ENCODE measurements at places on chromosomes 7 and 10. TPM values are rescaled to one million over a fixed set of nuclear protein-coding genes. Genes with fewer than 3 reads are reported as not detected.

GRCh38 chr10:119498889-119499676 lies 43.4 kb downstream of the RGS10 start:
- ATAC-seq: peak; percentile 33

DNA sequence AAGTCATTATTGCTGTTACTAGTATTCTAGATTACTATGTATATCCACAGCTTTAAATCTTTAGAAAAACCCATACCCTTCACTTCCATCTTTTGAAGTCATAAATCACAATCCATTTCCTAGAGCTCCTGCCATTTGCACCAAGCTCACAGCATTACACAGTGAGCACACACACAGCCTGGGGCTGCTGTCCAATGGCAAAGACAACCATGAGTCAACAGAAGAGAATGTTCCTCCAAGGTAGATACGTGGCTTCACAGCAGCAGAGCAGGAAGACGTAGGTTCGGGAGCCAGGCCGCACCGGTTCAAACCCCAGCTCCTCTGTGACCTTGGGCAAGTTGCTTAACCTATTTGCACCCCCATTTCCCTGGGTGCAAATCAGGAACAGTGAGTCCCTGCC lies 234.6 kb downstream of the DIP2C start:
- ATAC-seq: no peak

DNA sequence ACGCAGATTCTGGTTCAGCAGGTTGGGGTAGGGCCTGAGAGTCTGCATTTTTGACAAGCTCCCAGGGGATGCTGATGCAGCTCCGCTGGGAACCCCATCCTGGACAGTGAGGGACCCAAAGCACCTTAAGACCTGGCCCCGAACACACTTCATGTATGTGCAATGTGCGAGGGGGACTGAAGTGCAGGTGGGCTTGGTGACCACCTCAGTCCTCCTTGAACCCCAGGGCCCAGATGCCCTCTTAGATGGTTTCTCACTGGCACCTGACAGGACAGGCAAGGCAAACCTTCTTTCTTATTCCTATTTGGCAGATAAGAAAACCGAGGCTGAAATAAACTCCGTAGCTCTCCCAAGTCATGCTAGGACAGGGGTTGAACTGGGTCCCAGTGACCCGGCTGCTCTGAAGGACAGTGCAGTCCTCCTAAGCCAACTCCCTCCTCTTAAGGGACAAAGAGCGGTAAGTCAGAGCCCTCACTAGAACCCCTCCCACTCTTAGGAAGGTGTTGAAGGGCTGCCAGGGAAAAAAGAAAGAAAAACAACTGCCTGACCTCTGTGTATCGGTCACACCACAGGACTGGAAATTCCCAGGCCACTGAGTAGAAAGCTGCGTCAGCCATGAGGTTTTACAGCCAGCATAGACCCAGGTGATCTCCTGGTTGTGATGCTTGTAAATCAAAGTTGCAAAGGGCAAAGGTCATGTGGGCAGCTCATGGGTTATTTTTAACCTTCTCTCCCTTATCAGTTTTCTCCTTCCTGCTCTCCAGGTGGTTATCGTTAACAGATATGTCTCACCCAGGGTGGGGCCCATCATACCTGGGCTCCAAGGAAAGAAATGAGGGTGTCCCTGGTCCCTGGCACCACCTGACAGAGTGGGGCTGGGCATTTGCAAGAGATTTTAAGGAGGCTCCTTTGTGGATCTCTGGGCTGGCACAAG lies 90.9 kb upstream of the SMNDC1 start:
- peak; percentile 97 for ATAC-seq

GRCh38 chr7:5429857-5430611 lies 6.4 kb upstream of the TNRC18 start:
- ATAC-seq: no peak

DNA sequence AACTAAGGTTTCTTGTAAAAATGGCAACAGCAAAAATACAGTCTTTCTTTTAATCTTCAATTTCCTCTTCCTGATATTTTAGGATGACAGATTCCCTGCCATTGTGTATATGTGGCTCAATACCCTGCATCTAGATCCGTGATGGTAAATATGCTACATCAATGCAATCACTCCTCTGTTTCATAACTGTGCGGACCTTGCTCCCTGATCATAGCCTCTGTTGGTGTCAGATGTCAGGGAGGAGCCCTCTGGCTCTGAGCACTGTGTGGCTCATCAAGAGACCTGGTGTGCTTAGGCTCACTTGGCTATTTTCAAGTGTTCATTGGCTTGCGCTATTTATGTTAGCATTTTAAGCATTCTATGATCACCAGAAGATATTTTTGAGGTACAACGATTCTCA lies 33.0 kb upstream of the AGR3 start:
- no peak for ATAC-seq

- no peak for ATAC-seq
These were observed 4.7 kb upstream of the EBF3 start for GRCh38 chr10:129968853-129969183.

GRCh38 chr10:106716381-106716780 lies 448.1 kb downstream of the SORCS1 start:
- no peak for ATAC-seq

- no peak for ATAC-seq
These were observed 129.3 kb downstream of the PKD1L1 start for GRCh38 chr7:47818796-47819606.

GRCh38 chr7:132603220-132603833 lies 27.1 kb upstream of the PLXNA4 start:
- no peak for ATAC-seq

Gene ELN
- total RNA-seq: not detected

Gene TFR2
- 39.4 TPM for total RNA-seq

Gene IRF5
- total RNA-seq: 22.5 TPM

Gene GPR37
- total RNA-seq: not detected

Data from activated T-helper 17 cell treated with anti-CD3 and anti-CD28 coated beads, Interleukin-2, amount 50 U/mL, for 72 hours (primary cell).